ENCODE measurements at places on chromosomes 3 and 15.

DNA sequence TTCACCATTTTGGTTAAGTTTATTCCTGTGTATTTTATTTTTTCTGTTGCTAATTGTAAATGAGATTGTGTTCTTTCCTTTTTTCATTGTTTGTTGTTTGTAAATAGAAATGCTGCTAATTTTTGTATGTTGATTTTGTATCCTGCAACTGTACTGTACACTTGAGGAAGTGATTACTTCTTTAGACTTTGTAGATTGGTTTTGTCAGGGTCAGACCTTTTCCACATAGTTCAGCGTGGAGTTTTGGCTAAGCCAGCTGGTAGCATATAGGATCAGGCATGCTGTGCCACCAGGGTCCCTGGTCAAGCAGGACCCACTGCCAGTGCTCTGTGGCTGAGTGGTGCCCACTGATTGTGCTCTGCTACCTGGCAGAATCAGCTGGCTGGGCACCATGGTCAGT is 80.1 kb downstream of the CD200 start:
- DNase-seq, result no peak

DNA sequence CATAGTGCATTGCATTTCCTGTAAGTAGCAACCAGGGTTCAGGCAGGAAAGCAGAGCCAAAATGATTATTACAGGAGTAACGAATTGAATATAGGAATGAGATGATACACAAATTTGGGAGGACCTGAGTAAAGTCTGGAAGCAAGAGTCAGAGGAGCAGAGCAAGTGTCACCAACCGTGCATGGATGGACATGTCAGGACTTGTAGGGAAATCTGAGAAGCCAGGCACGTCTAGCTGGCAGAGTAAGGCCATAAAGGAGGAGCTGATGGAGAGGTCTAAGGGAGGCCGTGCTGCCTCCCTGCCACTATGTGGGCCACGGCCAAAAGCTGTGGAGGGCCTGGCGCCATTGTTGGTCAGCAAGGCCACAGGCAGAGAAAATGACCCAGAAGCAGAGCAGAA is 22.4 kb downstream of the GJD2 start:
- DNase-seq, result no peak

- no peak for DNase-seq
Observed at GRCh38 chr15:53917109-53917508, 61.1 kb upstream of the UNC13C start.

DNA sequence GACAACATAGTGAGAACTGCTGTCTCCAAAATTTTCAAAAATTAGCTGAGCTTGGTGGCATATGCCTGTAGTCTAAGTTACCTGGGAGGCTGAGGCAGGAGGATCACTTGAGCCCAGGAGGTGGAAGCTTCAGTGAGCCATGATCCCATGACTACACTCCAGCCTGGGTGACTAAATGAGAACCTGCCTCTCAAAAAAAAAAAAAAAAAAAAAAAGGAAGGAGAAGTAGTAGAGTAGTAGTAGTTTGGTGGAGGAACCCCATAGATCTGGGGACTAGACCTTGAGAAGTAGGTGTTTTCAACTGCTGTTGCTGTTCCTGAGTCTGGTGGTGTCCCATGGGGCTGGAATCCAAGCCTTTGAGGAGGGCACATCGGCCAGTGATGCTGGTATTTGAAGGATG is 38.4 kb upstream of the UBE2E2 start:
- DNase-seq, result no peak

DNA sequence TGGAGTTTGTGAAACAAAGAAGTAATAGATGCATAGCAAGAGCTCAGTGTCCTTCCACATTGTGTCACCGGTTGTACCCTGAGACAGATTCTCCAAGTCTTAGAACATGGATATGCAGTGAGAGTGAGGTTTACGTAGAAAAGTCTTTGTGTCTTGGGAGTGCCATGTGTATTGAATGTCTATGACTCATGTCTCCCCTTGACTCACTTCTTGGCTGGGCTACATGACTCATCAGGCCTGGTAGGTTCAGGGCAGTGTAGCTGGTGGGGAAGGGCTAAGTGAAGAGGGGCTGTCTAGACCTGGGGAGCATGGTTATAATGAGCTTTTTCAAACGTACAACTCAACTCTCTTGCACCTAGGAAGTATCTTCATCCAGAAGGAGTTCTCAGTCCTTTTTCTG is 167.4 kb downstream of the GAP43 start:
- DNase-seq, result no peak

DNA sequence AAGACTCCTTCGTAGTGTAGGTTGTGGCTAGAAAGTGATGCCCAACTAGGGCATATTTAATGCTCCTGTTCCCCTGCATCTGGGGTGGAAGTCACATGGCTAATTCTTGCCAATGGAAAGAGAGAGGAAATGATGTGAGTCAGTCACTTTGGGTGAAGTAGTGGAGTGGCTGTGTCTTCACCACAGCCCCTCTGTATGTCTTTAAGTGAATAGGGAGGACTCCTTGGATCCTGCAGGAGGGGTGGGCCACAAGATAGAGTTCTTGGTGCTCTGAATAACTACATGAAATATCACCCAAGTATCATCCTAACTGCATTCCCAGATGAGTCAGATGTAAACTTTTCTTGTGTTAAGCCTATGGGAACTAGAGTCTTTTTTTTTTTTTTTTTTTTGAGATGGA is 17.8 kb upstream of the MB21D2 start:
- no peak for DNase-seq

GRCh38 chr3:138325990-138326389 is 3.7 kb downstream of the NME9 start:
- DNase-seq, result no peak

- no peak for DNase-seq
Observed at GRCh38 chr3:42061713-42062380, 29.3 kb upstream of the TRAK1 start.

DNA sequence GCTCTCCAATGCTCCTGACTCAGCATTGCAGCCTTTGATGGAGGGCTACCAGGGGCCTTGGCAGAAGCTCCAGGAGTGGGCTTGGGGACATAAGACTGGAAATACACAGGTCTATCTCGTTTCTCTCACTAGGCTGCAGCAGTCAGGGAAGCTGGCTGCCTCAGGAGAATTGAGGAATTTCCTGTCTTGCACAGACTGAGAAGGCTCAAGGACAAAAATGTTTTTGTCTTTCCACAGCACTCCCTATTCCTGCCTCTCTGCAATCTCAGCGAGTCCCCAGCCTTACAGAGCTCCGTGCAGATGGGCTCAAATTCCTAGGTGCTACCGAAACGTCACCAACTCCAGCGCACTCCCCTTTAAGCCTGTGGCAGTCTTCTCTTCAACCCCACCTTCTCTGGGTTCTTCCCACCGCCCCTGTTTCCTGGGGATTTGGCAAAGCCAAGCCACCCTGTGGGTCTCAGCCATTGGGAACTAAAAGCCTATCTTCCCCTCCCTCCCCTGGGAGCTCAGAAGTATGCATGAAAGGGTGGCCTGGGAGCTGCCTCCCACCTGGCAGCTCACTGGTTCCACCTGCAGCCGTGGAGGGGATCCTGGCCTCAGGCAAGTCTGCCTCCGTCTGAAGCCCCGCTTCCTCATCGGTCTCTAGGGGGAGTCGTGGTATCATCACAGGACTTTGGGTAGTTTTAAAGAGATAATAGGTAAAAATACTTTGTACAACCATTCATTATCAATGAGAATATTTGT is 322.6 kb upstream of the FRG2C start:
- no peak for DNase-seq

- DNase-seq, result no peak
Observed at GRCh38 chr15:43346305-43346704, 15.9 kb upstream of the LCMT2 start.

DNA sequence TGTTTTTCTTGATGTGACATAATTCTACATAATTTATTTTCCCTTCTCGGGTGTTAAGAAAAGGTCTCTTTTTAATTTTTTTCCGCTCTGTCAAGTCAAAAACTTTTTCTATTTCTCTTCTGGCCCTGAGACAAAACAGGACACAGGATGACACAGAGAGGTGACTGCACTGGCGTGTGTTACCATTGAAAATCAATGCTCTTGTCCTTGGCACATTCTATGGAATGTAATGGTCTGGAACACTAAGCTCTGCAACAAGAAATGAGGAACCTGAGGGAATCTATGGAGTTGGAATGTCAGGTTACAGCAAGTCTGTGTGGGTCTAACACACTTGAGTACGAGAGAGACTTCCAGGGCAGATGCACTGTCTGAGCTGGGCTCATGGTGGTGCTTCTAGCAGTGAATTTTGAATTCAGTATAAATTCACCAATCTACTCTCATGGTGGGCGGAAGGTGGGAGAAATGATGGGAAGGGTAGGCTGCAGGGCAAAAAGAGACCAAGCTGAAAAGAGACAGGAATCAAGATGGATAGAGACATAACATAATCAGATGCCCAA is 508.3 kb downstream of the TUSC7 start:
- no peak for DNase-seq

- DNase-seq, result no peak
Observed at GRCh38 chr15:96268442-96269204, 61.9 kb upstream of the NR2F2 start.

All from NCI-H1930 (cell line).